ENCODE measurements at places on chromosomes 6 and 20.

DNA sequence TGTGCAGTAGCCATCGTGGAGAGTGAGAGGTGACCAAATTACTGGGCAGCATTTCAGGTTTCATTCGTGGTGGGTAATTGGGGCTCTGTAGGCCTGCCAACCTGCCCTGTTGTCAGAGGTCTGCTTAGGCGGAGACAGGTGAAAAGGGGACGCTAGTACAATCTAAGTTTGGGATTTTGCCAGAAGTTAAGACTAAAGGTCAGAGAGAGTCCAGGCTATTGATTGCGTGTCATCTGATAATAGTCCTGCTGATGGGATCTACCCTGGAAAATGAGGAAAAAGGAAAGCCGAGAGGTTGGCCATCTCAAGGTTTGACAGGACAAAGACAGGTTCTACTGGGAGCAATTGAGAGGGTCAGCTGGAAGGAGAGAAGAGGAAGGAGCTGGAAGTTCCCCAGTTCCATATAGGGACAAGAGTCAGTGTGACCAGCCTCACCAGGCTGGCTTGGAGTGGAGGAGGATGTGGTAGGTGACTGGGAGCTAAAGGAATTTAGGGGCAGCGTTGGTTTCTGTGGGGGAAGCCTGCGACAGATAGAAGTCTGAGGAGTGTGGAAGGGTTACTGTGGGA is 10.9 kb downstream of the ARFGEF2 start:
- no peak for DNase-seq

GRCh38 chr6:87212596-87212995 is 57.2 kb downstream of the ZNF292 start:
- no peak for DNase-seq

- peak; percentile 19 for DNase-seq
Measured at GRCh38 chr20:45822857-45823256, 4.3 kb downstream of the TNNC2 start.

DNA sequence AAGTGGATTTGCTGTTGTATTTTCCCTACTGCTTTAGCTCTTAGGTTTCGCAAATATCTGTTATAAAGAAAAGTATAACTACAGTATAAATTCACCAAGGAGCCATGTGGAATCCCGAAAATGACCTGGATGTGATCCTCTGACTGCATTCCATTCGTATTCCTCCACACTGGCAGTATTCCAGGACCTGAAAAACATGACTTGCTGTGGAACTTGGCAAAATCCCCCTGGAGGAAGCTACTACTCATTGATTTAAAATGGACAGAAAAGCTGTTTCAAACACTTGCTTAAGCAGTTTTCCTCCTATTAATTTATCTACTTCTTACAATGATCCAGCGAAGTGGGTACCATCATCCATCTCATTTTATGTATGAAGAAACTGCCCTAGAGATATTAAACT is 13.3 kb upstream of the ENPP5 start:
- no peak for DNase-seq

DNA sequence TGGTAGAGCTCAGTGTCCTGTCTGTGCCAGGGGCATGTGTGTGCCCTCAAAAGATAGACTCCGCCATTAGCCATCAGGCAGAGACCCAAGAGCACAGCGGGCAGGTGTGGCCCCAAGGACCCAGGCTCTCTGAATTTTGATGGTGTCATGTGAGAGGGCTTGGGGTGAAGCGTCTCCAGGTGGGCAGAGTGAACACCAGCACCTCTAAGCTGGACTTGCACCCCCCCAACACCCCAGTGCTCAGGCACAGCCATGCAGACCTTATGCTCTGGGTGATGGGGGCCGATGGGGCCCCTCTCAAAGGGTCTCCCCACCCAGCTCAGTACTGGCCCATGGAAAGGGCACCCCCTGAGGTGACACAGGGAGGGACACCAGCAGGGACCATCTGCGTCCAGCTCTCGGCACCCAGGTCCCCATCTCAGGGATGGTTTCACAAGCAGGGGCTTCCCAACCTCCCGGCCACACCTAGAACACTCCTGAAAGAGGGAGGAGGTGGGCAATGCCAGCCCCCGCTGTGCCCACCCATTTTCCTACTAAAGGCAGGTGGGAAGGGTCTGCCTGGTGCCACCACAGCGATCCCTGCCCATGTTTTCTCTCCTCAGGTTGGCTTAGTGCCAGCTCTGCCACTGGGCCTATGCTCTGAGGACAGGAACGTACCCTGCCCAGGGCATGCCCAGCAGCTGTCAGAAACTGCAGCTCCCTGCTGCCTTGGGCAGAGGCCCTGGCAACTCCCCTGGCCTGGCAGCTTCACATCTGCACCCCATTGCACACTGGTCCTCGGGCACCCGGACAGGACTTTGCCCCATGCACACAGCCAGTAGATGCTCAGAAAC is 3.5 kb downstream of the CST7 start:
- DNase-seq = no peak

- no peak for DNase-seq
Measured at GRCh38 chr20:40955326-40955725, 73.3 kb upstream of the TOP1 start.

DNA sequence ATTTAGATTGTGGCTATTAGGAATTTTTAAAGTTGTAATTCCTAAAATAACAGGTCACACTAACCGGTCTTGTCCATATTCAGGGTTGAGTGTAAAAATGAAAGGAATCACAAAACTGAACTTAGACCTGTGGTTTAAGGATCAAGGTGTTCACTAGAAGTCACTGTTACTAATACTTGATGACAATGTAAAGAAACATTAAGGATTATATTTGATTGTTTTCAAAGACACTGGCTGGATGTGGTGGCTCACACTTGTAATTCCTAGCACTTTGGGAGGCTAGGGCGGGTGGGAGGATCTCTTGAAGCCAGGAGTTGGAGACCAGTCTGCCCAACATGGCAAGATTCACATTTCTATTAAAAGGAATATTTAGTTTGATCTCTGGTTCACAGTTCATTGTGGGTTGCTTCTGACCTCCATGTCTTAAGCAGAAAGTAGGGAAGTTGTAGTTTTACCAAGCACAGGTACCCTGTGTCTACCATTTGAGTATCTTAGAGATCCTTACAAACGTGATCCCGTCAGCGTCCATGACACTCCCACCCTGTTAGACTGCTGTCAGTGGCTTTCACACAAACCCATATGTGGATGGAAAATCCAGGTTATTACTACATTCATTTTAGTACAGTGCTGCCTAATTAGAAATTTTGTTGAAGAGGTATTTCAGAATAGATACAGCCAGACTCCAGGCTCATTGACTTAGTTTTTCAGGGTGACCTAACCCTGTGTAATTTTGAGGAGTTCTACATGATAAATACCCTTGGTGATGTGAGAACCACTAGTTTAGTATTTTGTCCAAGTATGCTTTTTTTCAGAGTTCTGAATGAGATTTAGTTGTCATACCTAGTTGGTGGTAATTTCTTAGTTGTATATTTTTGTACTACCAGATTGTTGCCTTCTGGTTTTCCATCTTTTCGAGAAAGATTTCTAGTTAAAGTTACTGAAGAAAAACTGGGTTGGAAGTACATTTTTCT is 10.2 kb downstream of the SRSF3 start:
- no peak for DNase-seq

DNA sequence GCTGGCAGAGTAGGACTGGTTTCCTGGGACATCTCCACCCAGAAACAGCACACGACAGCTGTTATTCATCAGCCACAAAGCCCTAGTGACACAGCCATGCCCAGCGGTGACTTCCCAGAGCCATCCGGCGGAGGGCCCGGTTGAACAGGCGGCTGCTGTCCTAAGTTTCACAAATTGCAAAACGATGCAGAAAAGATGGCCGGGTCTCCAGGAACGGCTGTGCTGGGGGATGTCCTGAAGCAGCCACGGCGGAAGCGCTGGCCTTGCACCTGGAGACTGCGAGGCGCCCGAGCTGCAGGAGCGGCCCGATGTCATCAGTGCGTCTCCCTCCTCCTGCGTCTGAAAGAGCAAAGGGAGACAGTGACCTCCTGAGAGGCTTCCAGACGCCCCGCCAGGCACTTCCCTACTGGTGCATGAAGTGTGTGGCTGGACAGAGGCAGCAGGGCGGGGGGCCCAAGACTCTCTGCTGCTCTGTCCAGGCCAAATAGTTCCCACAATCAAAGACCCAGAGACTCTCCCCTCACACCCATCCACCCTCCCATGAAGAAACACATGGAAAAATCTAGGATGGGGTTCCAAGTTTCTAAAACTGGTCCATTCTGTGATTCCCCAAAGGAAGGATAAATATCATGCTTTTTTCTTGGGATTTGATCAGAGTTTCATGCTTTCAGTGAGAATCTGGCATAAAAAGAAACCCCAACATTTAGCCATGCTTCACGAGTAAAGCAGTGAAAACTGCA is 44.0 kb downstream of the SSR1 start:
- DNase-seq = no peak

DNA sequence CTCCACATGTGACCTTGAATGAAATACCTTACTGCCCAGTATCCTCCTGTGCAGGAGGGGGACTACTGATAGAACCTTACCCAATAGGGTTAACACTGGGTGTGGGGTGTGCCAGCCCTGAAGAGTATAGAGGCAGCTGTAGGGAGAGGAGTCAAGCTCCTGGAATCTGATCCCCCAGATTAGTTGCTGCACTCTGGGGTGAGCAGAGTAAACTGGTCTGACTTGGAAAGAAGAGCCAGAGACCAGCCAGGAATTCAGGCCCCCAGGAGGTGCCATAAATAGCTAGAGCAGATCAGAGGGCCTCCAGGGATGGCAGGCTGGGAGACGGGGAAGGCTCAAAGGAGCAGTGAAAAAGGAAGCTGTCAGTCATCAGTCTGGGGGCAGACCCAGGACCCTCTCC is 3.5 kb upstream of the APOBEC2 start:
- no peak for DNase-seq
